Vagina (tissue), 2 donors: ENCODE measurements at places on chromosomes 7 and 10. TPM values are rescaled to one million over a fixed set of nuclear protein-coding genes. Genes with fewer than 3 reads are reported as not detected.

DNA sequence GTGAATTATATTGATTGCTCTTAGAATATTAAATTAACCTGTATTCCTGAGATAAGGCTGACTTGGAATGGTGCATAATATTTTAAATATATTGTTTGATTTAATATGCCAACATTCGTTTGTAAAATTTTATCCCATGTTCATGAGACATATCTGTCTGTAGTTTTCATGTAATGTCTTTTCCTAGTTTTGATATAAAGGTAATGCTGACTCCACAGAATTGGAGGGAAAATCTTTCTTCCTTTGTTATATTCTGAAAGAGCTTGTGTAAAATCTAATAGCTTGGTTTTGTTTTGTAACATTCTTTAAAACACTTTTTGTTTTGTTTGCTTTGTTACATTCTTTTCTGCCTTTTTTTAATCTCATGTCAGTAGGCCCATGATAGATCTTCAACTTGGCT, 657.0 kb downstream of the DNAJB9 start:
- H3K27me3 ChIP-seq = no peaks in the 10 kb centered on the region
- H3K27ac ChIP-seq = no peak overlapping the region
- H3K36me3 ChIP-seq = no peaks in the 10 kb centered on the region
- H3K4me3 ChIP-seq = no peak overlapping the region

DNA sequence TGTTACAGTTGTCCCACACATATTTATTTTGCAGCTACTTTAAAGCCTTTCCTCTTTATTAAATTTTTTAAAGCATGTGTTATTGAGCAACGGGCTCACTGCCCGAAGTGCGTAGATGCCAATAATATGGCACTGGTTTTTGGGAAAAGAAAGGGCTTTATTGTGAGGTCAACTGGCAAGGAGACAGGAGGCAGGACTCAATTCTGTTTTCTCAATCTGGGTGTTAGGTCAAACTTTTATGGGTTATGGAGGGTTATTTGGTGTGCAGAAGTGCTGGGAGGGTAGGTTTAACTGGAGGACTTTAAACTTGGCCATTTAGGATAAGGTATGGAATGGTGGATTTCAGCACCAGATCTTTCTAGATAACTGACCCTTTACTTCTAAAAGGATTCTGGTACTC, 183.6 kb downstream of the LRRC4 start:
- peaks cover 7% of the 10 kb centered on the region for H3K4me1 ChIP-seq
- DNase-seq = no peak
- no peak overlapping the region for H3K4me3 ChIP-seq
- no peaks in the 10 kb centered on the region for H3K27me3 ChIP-seq
- H3K36me3 ChIP-seq = no peaks in the 10 kb centered on the region

DNA sequence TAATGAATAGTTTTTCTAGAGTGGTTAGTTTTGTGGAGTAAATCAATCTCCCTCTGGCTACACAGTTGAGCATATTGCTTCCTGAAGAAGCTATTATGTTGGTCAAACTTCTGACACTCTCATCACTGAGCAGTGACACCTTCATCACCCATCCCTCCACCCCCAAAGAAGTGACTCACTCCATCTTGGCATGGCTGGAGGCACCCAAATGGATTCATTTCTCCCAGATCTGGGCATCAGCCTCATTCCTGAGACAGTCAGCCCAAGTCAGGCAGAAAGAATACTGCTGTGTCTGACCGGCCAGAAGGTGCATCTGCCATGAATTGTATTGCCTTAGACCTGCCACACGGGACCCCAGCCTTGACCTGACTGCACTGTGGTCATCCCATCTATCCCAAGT, 117.0 kb upstream of the HABP2 start:
- no peaks in the 10 kb centered on the region for H3K27me3 ChIP-seq
- no peak for DNase-seq
- no peaks in the 10 kb centered on the region for H3K4me1 ChIP-seq
- H3K27ac ChIP-seq = no peak overlapping the region

DNA sequence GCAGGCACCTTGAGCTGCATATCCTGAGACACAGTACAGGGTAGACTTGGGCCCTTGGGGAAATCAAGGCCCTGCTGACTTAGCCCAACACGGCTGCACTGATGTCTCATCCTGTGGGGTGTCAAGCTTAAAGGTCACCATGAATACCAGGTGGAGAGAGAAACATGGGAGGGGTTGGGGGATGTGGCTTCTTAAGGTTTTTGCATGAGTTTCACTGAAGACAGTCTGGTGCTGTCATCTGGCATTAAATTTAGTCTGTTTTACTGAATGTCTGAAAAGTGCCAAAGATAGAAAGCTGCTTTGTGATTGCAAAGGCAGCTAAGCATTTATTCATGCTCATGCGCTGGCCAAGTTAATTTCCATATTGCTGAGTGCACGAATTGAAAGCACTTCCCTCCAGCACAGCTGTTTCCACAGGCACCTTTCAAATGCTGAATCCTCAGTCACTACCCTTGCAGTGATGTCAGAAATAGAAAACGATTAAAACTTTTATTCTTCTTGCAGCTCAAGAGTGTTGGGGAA, 102.1 kb downstream of the OSBPL3 start:
- peaks cover 11% of the 10 kb centered on the region for H3K4me1 ChIP-seq
- no peaks in the 10 kb centered on the region for H3K36me3 ChIP-seq
- H3K27ac ChIP-seq = no peak overlapping the region
- H3K4me3 ChIP-seq = no peak overlapping the region
- no peaks in the 10 kb centered on the region for H3K27me3 ChIP-seq

GRCh38 chr10:6005856-6006395, 28.6 kb upstream of the IL15RA start:
- peak overlapping the region; percentile 63 for H3K27ac ChIP-seq
- no peaks in the 10 kb centered on the region for H3K27me3 ChIP-seq
- peaks cover 11% of the 10 kb centered on the region for H3K4me1 ChIP-seq

- no peaks in the 10 kb centered on the region for H3K27me3 ChIP-seq
- no peak for DNase-seq
- no peak overlapping the region for H3K27ac ChIP-seq
- H3K36me3 ChIP-seq = no peaks in the 10 kb centered on the region
These were observed 42.3 kb upstream of the MDFIC start for GRCh38 chr7:114879554-114879953.

- H3K4me3 ChIP-seq = no peak overlapping the region
- no peaks in the 10 kb centered on the region for H3K36me3 ChIP-seq
- DNase-seq = no peak
These were observed 228.2 kb downstream of the AHR start for GRCh38 chr7:17526621-17527020.

DNA sequence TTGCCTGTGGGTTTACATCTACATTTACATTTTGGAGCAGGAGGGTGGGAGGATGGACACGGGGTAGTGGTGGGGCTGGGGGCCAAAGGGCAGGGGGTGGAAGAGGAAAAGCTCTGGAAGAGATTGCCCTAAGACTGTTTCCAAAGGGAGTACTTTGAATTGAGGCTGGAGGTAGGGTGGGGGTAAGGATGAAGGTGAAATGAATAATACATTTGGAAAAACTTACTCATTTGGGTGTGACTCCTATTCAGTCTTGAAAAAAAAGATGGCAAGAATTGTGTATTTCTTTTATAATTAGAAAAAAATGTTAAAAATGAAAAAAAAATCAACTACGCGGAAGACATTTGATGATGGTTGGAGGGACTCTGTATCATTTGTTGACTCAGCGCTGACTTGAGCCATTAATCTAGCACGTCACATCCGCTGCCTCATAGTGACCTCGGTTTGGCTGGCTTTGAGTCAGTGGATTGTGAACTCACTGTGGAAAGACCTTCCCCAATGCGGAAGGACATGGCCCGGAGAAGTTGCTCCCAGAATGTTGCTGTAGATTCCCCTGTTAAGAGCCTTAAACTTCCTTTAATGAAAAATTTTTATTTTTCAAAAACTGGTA, 2.8 kb downstream of the FAM180A start:
- H3K36me3 ChIP-seq = no peaks in the 10 kb centered on the region
- H3K27ac ChIP-seq = peak overlapping the region; percentile 57
- DNase-seq = no peak
- H3K4me1 ChIP-seq = peaks cover 29% of the 10 kb centered on the region
- no peak overlapping the region for H3K4me3 ChIP-seq

GRCh38 chr7:48388911-48389310, 217.7 kb downstream of the ABCA13 start:
- no peaks in the 10 kb centered on the region for H3K27me3 ChIP-seq
- no peak overlapping the region for H3K27ac ChIP-seq
- no peak for DNase-seq
- H3K4me3 ChIP-seq = no peak overlapping the region

AGAP6 gene
- 12.0 TPM for total RNA-seq

SEMA3D gene
- total RNA-seq = 2.2 TPM

RNF32 gene
- total RNA-seq = not detected
